NCI-H510A (cell line): ENCODE measurements at places on chromosomes 5 and 9.

- no peak for DNase-seq
These were observed 25.6 kb downstream of the ANKRD55 start for GRCh38 chr5:56207537-56207936.

GRCh38 chr9:29637471-29638237 is 2064.4 kb upstream of the C9orf72 start:
- DNase-seq = no peak

GRCh38 chr5:11946317-11946716 is 42.1 kb upstream of the CTNND2 start:
- DNase-seq = no peak

GRCh38 chr9:90974643-90975245 is 173.1 kb downstream of the SYK start:
- DNase-seq = no peak

GRCh38 chr5:122144236-122144635 is 14.9 kb downstream of the ZNF474 start:
- no peak for DNase-seq

- DNase-seq = no peak
These were observed 1.3 kb downstream of the LCP2 start for GRCh38 chr5:170296036-170296934.

DNA sequence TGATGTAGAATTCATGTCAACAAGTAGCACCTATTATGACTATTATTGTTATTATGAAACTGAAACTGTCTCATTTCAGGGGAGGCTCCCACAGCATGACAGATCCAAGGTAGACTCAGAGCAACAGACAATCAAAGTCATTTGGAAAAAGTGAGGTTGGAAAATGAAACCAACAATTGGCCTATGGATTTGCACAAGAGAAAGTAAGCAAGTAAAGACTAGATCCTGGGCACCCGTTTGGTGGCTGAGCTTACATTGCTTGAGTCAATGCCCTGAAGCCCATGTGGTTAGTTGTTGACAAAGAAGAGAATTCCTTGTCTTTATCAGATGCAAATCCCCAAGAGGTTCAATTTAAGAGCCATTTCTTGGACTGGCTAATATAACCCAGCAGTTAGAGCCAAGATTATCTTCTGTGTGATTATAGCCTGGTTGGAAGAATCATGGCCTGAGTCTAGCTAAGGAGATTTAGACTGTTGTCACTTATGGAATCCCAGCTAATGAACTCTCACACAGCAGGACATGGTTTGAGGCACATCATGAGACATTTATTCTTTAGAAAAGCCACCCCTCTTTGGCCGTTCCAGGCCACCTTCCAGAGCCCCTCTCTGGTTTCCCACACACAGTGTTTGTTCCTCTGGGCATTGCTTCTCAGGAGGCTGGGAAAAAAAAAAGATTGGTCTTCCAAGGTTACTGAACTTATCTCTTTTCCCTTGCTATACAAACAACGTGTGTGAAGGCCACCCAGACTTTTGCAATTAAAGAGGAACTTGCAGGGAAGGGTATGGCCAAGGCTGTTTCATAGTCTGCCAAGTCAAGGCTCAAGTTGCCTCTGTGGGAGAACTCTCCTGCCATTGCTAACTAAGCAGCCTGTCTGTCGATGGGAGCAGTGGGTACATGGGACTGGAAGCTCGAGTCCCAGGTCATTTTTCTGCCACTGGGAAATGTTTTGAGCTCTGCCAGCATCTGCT is 399.5 kb downstream of the ENC1 start:
- no peak for DNase-seq

DNA sequence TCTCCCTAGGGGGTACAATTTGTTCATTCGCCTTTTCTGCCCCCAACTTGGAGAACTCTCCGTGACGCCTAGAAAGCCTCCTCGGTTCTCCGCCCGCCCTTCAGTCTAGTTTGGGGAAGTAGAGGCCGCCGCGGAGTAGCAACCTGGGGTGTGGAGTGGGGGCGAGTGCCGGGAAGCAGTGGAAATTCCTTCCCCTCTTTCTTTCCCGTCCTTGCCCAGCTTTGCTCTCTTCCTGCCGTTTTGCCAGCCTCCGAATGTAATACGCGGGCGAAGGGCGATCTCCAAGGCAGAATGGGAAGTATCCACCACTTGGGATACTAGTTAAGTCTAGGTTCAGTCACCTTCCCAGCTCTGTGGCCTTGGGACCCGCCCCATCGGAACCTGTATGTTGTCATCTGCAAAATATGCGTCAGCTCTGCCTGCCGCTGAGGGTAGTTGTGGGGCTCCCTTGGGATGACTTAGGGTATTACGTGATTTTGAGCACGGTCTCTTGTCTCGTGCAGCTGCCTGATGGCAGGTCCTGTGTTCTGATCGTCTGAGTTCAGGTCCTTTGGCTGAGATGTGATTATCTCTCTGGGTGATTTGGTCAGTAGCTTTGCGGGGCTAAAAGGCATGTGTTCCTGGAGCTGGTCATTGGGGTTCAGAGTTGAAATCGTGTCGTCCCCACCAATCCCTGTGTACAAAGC is 724 bp downstream of the PAM start:
- peak; percentile 24 for DNase-seq

- DNase-seq = no peak
These were observed 234.2 kb upstream of the MEF2C start for GRCh38 chr5:89117124-89117644.

DNA sequence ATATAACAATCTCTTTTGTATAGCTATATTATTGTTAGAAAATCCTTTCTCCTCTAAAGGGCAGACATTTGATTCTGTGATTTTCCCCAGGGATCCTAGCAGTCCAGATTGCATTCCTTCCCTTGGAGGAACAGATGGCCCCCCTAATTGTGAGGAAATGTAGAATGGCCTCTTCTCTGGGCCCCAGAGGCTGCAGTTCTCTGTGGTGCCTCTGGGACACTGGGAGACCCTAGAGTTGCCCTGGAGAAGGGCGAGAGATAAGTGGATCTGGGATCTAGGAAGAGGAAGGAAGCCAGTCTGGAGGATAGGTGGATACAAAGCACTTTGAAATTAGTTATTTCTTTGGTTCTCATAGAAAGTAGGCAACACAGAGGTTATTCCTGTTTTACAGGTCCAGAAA is 1.9 kb upstream of the HINT2 start:
- no peak for DNase-seq

DNA sequence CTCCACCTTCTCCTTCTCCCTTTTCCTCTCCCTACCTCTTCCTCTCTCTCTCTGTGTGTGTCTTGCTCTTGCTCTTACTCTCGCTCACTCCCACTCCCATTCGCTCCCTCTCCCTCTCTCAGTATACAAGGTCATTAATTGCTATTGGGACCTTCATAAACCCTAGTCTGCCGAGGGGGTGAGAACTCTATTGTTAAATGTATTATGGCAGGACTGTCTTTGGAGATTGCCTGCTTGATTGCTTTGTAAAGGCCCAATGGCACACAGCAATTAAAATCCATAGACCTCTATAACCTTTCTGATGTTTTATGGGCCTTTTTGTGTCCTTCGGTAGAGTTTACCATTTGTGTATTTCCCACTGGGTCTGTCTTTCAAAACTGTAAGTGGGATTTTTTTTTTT is 465.9 kb downstream of the ANXA1 start:
- DNase-seq = no peak

DNA sequence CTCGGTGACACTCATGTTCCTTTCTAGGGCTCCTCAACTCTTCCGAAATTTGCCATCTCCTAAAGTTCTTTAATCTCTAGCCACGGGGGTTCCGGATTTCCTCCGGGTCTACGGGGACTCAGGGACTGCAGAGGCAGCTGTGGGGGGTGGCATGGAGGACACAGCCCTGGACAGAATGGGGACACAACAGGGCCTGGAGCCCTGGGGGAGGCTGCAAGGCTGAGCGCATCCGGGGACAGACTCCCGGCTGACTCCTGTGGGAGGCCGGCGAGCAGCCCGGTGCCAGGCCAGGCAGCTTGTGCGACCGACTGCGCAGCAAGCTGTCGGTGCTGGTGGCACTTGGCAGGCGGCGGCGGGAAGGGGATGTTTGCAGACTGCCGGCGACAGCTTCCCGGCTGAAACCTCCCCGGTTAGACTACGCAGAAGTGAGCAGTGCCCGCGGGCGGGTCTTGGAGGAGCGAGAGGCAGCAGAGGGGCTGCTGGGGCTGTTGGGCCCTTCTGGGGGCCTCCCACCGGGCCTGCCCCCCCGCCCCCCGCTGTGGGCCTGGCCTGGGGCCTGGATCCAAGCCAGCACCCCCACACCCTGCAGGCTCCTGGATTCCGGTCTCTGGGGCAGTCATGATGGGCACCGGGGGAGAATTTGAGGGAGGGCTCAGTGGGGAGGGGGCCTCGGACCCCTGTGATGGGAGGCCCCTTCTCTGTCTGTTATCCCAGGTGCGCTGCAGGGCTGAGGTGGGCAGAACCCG is 28.7 kb upstream of the UBAC1 start:
- peak; percentile 59 for DNase-seq

- no peak for DNase-seq
These were observed 947.0 kb downstream of the NR2F1-AS1 start for GRCh38 chr5:92633875-92634487.

- no peak for DNase-seq
These were observed 1030.0 kb downstream of the CDH12 start for GRCh38 chr5:21823076-21823574.

DNA sequence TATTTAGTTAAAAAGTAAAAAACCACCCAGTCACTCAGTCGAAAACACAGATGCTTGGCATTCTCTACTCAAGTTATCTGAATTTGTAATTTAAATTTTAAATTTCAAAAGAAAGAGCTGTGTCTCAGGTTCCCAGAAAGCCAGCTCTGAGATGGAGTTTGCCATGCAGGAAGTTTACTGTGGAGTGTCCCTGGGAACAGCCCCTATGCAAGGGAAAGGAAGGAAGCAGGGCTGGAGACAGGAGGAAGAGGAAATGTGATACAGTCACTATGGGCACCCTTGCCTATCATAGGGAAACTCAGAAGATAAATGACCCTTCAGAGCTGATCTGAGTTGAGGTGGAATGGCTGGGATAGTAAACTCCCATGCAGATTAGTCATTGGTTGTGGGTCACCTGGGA is 408.8 kb upstream of the ACTBL2 start:
- DNase-seq = no peak

DNA sequence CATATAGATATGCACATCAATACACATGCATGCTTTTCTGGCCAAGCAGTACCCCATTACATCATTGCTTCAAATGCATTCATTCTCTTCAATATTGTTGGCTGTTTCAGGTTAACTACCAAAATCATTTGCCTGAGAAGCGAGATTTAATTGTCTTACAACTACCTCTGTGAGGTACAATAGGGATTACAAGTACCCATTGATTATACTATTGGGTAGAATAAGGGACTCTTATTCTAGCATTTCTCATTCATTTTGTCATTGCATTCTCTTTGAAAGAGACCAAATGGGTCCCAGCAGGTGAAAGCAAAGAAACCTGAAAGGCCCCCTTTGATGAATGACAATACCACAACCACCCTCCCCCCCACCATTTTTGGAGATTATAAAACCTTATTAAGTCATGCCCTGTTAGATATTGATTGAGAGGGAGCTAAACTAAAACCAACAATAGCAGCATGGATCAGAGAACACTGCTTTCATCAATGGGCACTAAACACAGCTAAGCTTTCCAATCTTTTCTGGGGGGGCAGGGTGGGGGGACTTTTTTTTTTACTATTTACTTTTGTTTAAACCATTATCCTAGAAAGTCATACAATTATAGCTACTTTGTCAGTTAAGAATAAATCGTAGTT is 375.0 kb upstream of the CCNH start:
- no peak for DNase-seq

GRCh38 chr9:87333802-87334201 is 163.9 kb upstream of the DAPK1 start:
- no peak for DNase-seq

DNA sequence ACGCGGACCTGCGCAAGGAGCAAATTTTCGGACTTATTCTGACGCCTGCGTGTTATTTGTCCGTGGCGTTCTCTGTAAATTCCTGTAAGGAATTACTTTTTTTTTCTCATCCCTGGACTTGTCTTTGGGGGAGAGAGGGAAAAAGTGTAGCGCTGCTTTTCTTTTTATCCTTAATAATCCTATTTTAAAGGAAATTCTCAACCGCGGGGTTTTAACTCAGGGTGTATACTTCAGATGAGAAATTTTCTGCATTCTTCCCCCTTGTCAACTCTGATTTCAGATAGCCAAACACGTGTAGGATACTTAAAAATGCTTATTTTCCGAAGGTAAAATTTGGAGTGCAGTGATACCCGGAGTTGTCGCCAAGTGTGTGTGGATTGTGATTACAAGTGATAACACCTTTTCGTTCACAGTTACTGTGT is 853 bp downstream of the DCP2 start:
- no peak for DNase-seq

- no peak for DNase-seq
These were observed 40.8 kb upstream of the HMHB1 start for GRCh38 chr5:143771189-143771588.

DNA sequence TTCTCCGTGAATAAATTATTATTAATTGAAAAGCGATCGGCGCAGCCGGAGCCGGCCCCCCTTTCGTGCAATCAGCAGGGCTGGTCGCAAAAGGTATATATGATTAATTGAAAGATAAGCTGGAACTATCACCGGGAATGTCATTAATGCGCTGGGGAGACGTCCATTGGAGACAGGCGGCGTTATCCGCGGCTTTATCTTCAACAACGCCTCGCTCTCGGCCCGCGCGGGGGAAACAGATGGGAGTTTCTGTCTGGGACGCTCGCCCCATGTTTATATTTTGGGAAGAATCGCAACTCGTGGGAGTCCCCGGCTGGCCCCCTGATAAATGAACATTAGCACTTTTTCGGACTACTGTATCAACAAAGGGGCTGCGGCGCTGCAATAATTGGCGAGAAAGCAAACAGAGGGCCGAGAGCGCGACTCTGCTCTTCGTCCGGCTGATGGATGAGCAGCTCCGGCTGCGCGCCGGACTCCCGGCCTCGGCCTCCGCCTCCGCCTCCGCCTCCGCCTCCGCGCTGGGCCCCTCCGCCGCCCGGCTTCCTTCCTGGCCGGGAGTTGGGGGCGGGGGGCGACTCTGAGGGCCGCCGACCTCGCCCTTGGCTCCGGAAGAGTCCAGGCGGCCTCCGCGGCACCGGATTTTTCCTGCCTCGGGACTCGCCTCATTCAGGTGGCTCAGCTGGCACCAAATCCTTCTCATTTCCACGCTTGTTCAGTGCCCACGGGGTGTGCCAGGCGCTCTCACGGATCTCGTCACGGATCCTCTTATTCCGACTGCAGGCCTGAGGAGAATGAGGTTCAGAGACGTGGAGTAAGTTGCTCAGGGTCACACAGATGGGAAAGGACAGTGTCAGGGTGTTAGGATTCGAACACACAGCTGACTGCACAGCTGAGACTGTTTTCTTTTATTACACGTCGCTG is 3.6 kb upstream of the NKX2-5 start:
- DNase-seq = no peak

- DNase-seq = no peak
These were observed 102.4 kb upstream of the CDH9 start for GRCh38 chr5:27140831-27141230.

- no peak for DNase-seq
These were observed 183.5 kb upstream of the ACO1 start for GRCh38 chr9:32200896-32201295.

GRCh38 chr5:72746736-72747135 is 69.7 kb upstream of the TNPO1 start:
- no peak for DNase-seq

DNA sequence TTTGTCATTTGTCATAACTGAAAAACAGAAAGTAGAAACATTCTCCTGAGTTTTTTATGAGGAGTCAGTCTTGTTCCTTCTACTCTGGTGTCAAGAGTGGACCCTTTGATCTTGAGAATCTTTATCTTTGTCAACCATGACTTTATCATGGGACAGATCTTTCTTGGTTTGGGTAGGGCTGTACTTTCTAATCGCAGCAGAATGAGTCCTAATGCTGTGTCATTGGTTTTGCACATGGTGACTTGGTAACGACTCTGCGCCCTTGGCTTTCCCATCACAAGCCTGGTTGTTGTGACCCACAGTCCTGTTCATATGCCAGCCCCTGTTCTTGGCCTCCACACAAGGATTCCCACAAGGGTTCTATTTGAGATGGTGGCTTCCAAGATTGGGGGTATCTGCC is 45.6 kb downstream of the AOPEP start:
- no peak for DNase-seq
